ENCODE measurements at places on chromosomes 6 and 20.

GRCh38 chr20:58614366-58614765, 36.7 kb upstream of the STX16 start:
- no peak for DNase-seq

DNA sequence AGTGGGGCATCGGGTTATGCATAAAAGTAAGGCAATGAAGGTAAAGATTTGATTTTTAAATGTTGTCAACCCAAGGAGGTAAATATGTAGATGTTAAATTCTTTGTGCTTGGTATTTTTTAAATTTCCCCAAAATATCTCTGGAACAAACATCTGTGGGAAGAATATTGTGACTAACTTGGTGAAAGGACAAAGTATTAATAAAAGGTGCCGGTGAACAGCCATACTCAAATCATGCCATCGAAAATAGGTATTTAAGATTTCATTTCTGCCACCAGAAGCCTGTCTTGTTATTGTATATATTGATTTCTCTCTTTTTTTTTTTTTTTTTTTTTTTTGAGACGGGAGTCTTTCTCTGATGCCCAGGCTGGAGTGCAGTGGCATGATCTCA, 12.6 kb upstream of the ZBTB2 start:
- no peak for DNase-seq

DNA sequence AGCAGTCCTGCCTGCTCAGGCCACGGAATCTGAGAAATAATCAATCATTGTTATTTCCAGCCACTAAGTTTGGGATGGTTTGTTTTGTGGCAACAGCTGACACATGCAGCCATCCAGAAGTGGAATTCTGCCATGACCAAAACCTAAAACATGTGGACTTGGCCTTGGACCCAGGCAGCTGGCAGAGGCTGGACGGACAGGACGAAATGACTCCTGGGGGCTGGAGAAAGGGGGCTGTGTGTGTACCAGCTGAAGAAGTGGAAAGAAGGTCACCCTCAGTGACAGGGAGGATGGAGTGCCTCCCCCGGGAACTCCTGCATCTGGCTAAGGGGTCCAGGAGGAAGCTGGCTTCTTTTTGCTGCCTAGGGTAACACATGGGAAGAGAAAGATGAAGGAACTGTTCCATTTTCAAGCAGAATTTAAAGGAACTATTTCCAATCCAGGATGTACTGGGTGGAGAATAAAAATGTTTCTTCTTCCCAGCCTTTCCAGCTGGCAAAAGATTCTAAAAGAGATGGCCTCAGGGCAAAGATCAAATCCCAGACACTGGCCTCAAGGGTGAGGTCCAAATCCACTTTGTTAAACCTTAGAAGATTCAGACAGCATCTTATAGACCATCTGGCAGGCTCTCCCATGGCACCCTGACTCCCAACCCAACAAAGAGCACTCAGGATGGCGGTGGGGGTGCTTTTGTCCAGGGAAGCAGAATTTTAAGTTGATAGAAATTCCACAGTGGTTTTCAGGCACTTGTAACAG, 14.3 kb downstream of the SERPINB6 start:
- no peak for DNase-seq

DNA sequence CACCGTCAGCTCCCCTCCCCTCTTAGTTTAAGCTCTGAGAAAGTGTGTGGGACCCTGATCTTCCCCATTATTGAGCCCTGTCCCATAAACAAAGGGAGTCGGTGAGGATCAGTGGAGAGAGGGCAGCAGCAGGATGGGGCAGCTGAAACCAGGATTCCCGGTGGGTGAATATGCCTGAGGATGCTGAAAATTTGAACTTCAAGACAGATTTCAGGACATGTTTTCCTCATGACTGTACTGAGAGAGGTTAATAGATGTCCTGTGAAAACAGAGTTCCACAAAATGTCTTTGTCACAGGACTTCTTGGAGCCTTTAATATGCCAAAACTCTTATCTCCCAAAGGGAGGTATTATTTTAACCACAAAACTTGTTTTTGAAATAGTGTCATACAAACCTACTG, 53.5 kb upstream of the SLC22A16 start:
- no peak for DNase-seq

DNA sequence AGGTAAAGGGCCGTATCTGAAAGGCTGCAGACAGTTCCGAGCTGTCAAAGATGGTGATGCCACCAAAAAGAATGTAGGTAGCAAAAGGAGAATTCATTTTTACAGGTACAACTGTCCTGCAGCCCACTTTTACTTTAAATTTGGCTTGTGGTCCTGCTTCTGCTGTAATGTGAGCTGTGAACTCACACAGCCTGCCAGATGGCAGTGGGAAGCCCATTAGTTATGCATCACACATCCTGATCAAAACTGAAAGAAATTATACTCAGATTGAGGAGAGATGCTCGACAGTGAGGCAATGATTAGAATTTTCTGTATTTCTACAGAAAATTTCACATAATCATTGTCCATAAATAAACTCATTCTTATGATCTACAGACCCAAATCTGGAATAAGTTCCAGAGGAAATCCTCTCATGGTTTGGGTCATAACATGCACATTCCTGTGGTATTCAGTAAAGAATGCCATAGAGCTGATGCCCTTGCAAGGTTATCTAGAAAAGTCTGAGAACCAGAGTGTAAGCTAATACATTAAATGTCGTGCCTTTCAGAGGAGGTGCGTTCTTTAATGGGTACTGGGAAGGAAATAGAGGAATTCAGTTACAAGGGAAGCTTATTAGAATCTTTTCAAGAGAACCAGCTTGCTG, 23.9 kb upstream of the E2F3 start:
- DNase-seq, result no peak

DNA sequence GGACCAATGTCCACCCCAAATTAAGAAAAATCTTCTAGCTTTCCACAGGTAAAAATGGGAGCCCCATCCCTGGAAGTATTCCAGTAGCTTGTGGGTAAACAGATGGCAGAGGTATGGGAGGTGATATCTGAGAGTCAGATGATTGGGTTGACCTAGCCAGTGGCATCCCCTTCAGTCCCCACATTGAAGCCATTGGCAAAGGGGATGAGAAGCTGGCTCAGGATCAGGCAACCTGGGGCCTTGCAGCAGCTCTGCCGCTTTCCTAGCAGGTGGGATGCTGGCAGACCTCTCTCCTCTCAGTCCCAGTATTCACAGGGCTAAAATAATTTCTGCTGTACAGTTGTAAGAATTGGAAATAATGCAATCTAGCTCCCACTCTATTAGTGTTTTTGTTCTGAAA, 108.9 kb upstream of the KCNG1 start:
- no peak for DNase-seq

- no peak for DNase-seq
Observed at GRCh38 chr6:146028252-146028795, 538 bp upstream of the GRM1 start.

DNA sequence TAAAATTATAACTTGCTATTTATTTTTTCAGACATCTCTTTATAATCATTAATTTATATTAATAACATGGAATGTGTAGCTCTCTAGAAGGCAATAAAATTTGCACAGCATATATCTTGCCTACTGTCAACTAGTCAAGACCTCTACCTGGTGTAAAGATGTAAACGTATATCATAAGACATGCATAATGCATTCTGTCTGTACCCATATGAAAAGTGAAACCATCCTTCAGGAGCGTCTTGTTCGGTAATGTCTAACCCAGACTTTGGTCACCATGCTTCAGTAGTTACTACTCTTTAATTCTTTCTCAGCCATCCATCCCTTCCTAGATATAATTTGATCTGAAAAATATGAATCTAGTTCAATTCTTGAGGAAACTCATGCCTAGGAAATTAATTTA, 21.0 kb downstream of the CEP43 start:
- no peak for DNase-seq

- no peak for DNase-seq
Observed at GRCh38 chr6:122694602-122695001, 84.4 kb downstream of the PKIB start.

DNA sequence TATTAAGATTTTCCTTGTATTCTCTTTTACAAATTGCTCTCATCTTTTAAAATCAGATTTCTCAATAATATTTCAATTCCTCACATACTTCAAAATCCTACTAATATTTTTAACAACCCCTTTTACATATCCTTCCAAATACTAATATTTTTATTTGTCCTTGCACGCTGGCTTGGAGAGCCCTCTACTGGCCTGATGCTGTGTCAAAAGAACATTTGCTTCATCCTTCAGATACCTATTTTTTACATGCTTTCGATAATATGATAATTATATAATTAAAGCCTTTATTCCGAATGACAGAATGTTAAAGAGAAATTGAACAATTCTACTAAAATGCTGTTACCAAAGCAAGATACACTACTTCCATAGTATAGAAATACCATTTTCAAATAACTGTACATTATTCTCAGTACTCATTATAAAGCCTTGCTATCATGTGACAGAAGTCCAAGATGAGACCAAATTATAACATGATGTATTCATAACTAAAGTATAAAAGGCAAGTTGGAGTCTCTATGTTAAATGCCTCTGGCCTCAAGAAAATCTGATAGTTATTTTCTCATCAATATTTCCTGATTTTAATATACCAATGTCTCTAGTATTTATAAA, 39.0 kb upstream of the PLN start:
- peak; percentile 12 for DNase-seq

- DNase-seq, result no peak
Observed at GRCh38 chr6:33116417-33116816, 40.6 kb downstream of the HLA-DPB1 start.

DNA sequence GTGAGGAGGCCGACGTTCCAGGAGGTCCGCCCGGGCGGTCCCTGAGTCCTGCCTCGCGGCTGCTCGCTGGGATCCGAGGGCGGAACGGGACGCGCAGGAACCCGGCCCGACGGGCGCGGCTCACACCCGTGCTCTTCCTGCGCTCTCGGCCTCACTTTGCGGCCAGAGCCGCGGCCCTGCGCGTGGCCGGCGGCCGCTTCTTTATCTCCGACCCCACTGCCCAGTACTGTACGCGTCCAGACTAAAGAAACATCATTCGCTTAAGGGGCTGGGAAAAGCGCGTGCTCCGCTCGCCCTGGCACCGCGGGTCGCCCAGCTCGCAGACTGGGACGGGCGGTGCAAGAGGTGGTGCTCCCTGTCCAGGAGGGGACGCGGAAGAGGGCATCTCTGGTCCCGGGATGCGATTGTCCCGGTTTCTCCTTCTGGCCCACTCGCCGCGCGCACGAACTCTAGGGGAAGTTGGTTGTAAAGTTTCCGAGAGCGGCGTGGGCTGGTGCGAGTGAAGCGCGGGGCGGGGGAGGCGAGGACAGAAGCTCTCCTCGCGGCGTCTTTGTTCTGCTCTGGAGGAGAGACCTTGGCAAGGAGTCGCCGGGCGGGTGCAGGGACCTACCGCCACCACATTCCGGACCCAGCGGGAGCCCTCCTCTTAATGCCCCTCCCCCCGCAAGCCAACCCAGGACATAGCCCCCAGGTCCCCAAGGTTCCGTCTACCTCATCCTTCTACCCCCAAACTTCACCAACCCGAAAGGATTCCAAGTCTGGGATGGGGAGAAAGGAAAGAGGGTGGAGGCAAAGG, 71.0 kb downstream of the SOX4 start:
- no peak for DNase-seq

DNA sequence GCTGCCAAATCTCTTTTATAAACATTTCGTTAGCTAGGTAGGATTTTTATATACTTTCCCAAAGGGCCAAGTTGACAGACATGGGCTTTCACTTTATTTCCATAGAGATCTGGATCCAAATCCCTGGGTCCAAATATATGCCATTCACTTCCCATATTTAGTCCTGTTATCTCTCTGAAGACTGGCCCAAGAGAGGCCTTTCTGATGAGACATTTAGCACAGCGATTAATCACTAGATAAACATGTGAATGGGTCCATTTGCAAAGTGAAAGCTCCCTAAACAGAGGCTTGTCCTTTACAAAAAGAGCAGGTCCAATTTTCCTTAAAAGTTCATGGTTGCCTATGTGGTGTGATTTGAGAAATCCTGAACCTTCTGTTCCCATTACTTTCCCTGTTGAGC, 132.6 kb downstream of the TRMT11 start:
- DNase-seq, result no peak

- no peak for DNase-seq
Observed at GRCh38 chr20:34143951-34144350, 31.9 kb upstream of the EIF2S2 start.

DNA sequence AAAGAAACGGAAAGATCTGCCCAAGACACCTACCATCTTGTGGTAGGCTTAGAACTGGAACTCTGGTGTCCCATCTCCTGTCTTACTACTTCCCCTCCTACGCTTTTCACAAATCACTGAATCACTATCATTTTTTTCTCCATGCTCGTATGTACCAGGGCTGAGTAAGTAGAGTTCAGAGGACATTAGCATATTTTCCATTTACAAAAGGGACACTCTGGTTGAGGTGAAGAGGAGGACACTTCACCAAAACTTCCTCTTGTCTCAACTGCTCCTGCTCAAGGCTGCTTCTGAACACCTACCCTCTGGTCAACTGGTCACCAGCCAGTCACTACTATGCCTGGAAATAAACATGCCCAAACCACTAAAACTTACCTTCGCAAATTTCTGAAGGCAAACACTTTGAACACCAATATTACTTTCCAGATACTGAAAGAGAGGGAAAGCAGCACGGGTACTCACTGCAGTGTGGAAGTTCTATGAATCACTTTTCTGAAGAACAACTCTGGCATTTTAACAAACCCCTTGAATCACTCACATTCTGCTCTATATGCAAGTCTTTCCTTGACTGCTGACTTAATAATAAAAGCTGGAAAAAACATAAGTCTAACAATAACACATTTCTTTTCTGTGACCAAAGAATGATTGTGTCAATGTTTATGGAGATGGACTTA, 123.3 kb downstream of the INSM1 start:
- DNase-seq, result no peak

GRCh38 chr6:13304580-13305260, 23.6 kb downstream of the TBC1D7 start:
- DNase-seq, result no peak

DNA sequence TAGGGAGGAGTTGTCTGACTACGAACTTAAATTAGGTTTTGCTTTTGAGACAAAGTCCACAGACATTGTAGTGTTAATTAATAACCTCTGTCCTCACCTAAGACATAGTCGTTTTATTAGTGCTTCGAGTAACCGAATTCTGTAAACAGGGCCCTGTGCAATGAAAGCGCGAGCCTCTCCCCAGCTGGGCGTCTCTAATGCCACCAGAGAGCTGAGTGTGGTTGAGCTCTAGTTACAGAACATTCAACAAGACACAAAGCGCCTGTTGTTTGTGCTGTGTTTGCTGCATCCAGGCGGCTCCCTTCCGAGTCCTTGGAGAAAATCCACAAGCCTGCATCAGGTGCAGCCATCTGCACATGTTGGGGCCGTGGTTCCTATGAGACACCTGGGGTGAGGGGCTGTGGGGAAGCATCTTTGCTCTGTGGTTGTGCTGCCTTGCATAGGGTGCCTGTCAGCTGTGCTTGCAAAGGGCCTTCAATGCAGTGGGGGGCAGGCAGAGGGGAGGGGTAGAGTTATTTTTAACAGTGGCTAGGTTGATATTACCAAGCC, 63.9 kb downstream of the CD164 start:
- no peak for DNase-seq

- DNase-seq, result no peak
Observed at GRCh38 chr20:35954907-35955251, 577 bp upstream of the SCAND1 start.

- no peak for DNase-seq
Observed at GRCh38 chr20:31875671-31876070, 5.2 kb downstream of the TTLL9 start.

GRCh38 chr6:165889636-165890403, 226.8 kb upstream of the PDE10A start:
- no peak for DNase-seq

Data from SK-N-MC (cell line).